Stimulated activated CD4-positive, alpha-beta T cell treated with anti-CD3 and anti-CD28 coated beads, Interleukin-12 subunit alpha, Interleukin-12 subunit beta, amount 100 ng/mL, for 48 hours (primary cell): ENCODE measurements at places on chromosomes 1 and 21.

GRCh38 chr1:63198871-63199394 lies 123.4 kb upstream of the FOXD3 start:
- DNase-seq: no peak

- DNase-seq: no peak
These were observed 96.9 kb downstream of the SMYD2 start for GRCh38 chr1:214377886-214378285.

- DNase-seq: no peak
These were observed 77.7 kb upstream of the GADD45A start for GRCh38 chr1:67607286-67607685.

DNA sequence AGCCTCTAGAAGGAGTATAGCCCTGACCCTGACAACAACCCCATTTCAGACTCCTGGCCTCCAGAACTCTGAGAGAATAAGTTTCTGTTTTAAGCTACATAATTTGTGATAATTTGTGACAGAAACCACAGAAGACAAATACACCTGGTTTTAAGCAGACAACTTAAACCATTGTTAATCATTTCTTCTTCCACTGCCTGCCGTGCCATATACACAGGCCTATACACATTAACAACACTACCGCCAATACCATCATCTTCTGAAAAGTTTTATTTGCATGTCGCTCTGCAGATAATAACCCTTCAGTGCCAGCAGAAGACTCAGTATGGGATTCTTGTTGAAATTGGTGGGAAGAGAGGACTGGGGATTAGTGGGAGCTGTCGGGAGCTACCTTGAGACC lies 39.9 kb upstream of the KRTAP19-8 start:
- no peak for DNase-seq

DNA sequence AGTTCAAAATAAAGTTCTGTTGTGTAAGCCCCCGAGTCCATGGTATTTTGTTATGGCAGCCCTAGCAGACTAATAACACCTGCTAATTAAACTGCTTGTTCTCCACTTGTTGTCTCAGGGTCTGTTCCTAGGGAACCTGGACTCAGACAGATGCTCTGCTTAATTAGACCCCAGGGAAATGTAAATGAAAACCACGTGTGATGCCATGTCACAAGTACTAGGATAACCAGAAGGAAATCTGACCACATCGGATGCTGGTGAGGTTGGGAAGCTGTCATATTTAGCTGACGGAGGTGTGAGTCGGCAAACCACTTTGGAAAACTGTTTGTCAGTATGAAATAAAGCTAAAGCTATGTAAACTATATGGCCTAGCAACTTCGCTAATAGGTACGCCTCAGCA lies 19.6 kb downstream of the EDN2 start:
- DNase-seq: no peak

DNA sequence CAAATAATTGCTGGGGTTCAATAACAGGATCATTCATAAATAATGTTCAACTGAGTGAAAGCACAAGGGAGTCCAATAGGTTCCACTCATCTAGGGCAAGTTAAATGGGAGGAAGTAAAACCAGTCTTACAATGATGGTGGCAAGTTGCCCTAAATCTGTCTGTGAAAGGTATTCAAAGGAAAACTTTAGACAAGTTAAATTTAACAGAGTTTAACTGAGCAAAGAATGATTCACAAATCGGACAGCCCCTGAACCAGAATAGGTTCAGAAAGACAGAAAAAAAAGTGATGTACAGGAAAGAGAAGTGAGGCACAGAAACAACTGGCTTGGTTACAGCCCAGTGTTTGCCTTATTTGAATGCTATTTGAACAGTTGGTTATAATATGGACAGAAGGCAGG lies 183.5 kb upstream of the ADGRL4 start:
- no peak for DNase-seq

GRCh38 chr1:11563560-11564069 lies 84.7 kb downstream of the DISP3 start:
- DNase-seq: no peak

GRCh38 chr21:39238275-39238674 lies 55.0 kb upstream of the PSMG1 start:
- DNase-seq: no peak

DNA sequence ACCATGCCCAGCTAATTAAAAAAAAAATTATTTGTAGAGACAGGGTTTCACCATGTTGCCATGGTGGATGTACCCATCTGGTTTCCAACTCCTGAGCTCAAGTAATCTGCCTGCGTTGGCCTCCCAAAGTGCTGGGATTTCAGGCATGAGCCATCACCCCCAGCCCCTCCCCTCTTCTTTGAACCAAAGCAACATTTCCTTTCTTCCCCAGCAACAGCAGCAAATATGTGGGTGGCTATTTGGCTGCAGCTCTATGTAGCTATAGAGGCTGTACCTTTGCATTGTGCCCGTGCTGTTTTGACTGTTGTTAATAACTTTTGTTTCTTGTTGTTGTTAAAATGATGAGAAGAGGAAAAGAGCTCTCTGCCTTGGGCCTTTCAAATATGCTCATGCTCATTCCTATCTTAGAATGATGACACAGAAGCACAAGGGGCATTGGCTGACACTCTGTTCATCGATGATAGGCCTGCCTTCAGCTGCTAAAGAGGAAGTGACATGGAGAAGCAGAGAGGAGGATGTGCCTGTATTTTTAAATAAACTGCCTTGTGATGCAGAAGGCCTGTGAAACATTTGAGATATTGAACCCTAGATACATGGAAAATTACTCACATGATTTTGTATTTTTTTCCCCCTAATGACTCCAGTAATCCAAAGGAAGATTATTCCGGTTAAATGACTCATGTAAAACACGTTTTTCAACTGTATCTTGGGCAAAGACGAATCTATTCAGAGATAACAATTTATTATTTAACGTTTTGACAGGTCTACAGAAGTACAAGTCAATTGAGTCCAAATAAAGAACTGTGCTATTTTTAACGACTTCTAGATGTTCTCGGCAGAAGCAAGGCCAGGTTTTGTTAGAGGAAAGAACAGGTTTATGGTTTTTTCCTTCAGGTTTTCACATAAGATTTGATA lies 20.5 kb upstream of the XPR1 start:
- no peak for DNase-seq
